ENCODE measurements at places on chromosomes 4 and X.

DNA sequence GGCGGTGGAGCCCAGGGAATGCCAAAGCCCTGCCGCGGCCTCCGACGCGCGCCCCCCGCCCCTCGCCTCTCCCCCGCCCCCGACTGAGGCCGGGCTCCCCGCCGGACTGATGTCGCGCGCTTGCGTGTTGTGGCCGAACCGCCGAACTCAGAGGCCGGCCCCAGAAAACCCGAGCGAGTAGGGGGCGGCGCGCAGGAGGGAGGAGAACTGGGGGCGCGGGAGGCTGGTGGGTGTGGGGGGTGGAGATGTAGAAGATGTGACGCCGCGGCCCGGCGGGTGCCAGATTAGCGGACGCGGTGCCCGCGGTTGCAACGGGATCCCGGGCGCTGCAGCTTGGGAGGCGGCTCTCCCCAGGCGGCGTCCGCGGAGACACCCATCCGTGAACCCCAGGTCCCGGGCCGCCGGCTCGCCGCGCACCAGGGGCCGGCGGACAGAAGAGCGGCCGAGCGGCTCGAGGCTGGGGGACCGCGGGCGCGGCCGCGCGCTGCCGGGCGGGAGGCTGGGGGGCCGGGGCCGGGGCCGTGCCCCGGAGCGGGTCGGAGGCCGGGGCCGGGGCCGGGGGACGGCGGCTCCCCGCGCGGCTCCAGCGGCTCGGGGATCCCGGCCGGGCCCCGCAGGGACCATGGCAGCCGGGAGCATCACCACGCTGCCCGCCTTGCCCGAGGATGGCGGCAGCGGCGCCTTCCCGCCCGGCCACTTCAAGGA is at the start of gene FGF2:
TSS of gene FGF2 (plus strand) at position 279 of the 705 bp plus-strand sequence. CDS start at position 623, 344 bp downstream.
- no peak for DNase-seq

GRCh38 chr4:85050736-85051135 is 84.2 kb upstream of the WDFY3 start:
- DNase-seq = no peak

- DNase-seq = no peak
Observed at GRCh38 chrX:65635822-65636221, 31.6 kb upstream of the MSN start.

DNA sequence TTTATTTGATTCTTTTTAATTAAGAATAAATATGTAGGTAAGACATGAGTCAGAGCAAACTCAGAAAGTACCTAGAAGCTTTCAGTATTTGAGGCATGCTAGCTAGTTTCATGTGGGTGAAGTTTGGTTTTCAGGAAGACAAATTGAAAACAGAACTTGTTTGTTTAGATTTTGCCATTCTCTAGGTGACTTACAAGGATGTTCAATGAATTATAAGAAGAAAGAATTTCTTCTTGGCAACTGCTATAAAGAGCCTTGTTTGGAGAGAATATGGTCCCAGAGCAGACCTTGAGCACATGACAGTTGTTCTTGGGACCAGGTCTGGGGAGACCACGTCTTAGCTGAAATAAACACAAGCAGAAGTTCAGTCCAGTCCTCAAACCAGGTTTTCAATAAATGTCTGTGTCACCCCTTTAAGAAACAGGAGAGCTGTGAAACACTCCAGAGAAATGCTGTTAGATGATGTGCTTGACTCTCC is 38.0 kb upstream of the IL21 start:
- DNase-seq = no peak

DNA sequence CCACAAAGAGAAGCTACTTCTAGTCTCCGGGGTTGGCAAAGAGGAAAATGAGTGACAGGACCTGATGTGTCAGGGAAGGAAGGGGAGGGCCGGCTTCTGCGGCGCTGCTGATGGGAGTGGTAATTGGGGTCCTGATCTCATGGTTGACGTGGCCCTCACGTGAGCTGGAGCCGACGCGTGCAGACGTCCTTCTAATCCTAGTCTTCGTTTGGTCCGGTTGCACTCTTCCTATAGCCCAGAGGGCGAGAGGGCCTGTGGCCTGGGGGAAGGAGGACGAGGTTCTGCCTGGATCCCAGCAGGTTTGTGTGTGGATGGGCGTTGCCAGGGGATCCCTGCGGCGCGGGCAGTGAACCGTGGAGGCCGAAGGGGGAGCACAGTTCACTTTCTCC is at the start of gene ARMCX1:
TSS of gene ARMCX1 (plus strand) at position 186 of the 389 bp plus-strand sequence. CDS start 2,384 bp downstream, outside the sequence.
- peak; percentile 62 for DNase-seq

GRCh38 chr4:6749340-6750171 is 33.0 kb upstream of the KIAA0232 start:
- no peak for DNase-seq

GRCh38 chr4:143586080-143586479 is 72.6 kb downstream of the SMARCA5 start:
- DNase-seq = peak; percentile 80

GRCh38 chr4:83757121-83757621 is 221.3 kb downstream of the GPAT3 start:
- DNase-seq = no peak

- peak; percentile 22 for DNase-seq
Observed at GRCh38 chrX:27966955-27967354, 14.3 kb downstream of the DCAF8L1 start.

GRCh38 chr4:109171070-109171469 is 131.4 kb downstream of the COL25A1 start:
- no peak for DNase-seq

GRCh38 chr4:138910914-138911336 is 104.7 kb upstream of the NOCT start:
- DNase-seq = peak; percentile 96

GRCh38 chrX:136907621-136908020 is 27.1 kb upstream of the RBMX start:
- DNase-seq = no peak

DNA sequence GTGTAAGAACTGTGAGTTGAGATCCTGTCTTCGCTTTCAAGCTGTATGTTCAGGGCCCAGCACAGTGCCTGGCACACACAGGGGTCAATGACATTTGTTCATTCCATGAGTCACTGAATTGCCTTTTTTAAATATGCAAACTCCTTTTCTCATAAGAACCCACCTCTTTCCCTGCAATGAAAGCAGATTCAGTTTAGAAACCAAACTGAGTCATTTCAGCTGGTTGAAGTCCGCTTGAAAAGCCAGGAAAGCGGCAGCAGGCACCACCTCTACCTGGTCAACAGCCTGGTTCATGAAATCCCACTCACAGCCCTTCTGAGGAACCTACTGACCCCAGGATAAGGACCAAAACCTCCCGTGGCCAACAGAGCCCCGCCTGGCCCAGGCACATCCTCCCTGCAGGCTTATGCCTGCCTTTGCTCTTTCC is 4.5 kb upstream of the C1QTNF7 start:
- DNase-seq = no peak

- DNase-seq = peak; percentile 77
Observed at GRCh38 chr4:74504212-74504611, 59.3 kb downstream of the AREG start.

GRCh38 chr4:146288193-146288592 is 73.9 kb downstream of the REELD1 start:
- DNase-seq = no peak

DNA sequence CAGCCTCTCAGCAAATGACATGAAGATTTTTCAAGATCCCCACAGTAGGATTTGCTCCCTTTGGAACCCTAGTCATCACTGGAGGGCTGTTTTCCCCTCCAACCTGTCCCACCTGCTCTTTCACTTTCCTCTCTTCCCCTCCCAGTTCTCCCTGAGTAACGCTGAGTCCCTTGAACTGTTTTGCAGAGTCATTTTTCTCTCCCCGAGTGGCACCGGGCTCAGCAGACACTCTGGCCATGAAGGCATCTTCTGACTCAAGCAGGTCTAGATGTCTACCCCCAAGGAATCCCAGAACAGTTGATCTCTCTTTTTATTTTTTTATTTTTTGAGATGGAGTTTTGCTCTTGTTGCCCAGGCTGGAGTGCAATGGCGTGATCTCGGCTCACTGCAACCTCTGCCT is 52.2 kb downstream of the HTRA3 start:
- DNase-seq = no peak

All from pulmonary artery endothelial cell (primary cell).